Stimulated activated effector memory CD8-positive, alpha-beta T cell treated with anti-CD3 and anti-CD28 coated beads, Interleukin-12 subunit alpha, Interleukin-12 subunit beta, amount 100 ng/mL, for 72 hours (primary cell): ENCODE measurements at places on chromosomes 6 and 20.
A peak's percentile ranks its signal among the peaks of the same experiment; 100 is the strongest.

DNA sequence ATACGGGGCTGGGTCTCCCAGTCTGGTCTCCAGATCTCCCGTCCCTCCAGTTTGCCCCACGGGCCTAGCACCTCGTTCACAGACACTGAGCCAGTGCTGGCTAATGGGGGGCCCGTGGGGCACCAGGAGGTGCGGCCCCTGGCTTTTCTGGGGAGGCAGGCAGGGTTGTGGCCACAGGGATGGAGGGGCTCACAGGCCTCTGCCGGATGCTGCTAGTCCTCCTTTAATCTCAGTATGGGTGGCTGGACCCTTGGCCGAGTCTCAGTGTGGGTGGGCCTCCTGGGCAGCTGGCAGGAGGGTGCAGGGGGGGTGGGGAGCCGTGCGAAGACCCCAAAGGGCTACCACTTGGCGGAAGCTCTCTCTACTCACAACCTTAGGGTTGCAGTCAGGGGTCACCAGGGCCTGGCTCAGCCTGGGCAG lies 1.6 kb upstream of the SOX18 start:
- no peak for DNase-seq

GRCh38 chr6:25442898-25443297 lies 163.7 kb downstream of the CARMIL1 start:
- no peak for DNase-seq

DNA sequence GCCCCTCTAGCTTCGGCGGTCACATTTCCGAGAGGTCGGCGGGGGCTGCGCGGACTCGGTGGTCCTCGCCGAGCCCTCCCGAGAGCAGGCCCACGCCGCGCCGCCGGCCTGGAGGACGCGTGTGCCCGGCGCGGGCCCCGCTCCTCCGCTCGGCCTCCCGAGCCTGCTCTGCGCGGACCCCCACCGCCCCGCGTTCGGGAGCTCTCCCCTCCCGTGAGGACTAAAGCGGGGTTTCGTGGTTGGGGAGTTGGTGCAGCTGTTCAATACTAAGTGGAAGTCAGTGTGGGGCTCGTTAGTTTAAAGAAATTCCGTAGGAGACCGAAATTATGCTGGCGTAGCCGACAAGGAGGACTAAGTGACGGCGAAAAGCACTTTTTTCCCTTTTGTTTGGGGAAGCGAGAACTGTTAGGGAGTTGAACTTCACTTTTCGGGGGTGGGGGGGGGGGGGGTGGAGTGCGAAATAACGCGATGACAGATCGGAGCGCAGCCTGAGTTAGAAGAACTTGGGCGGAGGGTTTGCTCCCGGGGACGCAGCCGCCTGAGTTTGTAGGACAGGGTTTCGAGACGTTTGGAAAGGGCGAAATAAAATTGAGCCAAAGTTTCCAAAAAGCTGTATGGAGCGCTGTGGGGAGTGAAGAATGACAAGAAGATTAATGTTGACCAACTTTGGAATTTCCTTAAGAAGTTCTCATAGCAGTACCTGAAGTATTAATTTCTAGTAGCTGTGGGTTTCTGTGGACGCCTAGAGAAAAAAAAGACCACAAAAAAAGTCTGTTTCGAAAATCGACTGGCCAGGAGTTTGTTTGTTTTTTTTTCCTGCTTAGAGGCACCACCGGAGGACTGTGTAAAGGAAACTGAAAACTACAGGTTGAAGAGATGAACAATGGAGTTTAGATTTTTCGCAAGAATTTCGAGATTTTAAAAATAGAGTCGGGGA lies 1.4 kb downstream of the QKI start:
- DNase-seq = peak; percentile 77

GRCh38 chr6:51552435-51552834 lies 535.0 kb downstream of the PKHD1 start:
- DNase-seq = no peak

DNA sequence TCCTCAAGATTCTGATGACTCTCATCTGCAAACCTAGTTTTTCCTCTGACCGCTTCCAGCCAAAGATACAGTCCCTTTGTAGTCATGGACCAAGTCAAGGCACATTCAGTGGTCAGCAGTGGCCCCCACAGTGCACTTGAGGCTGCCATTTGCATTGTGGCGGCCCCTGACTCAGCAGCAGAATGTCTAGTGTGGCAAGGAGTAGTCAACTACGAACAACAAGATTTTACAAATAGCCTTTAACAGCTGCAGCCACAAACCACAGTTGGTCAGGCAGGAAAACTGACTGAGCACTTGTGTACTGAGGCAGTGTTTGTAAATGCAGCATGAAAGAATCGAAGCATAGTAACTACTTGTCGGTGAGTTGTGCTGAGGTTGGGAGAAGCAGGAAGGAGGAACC lies 49.6 kb downstream of the SLC2A12 start:
- no peak for DNase-seq

DNA sequence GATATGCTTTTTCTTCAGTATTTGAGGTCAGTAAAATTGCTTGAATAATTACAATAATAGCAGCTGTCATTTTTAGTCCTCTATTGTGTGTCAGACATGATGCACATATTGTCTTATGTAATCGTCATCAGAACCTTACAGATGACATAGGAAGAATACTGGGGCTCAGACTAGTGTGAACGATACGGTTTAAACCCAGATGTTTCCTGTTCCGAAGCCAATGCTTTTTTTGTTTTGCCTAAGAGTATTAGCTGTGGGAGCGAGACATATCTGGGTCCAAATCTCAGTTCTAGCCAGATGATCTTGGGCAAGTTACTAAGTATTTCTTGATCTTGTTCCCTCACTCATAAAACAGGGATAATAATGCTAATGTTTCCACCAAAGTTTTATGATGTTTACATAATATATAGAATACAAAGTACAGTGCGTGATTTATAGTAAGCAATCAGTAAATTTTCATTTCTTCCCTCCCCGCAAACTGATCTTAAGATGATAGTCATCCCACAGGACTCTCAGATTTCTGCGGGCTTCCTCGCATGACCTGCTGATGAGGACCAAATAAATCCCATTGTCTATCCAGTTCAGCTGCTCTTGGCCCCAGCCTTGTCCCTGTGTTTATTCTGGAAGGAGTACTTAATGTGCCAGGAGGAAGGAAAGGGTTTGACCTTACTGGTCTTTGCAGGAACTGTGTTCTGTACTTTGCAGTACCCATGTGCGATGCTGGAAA lies 98.2 kb downstream of the CAP2 start:
- DNase-seq = no peak

- DNase-seq = no peak
Observed at GRCh38 chr6:32581315-32582095, 8.1 kb downstream of the HLA-DRB1 start.

- no peak for DNase-seq
Observed at GRCh38 chr6:4788953-4789584, 12.9 kb downstream of the CDYL start.

DNA sequence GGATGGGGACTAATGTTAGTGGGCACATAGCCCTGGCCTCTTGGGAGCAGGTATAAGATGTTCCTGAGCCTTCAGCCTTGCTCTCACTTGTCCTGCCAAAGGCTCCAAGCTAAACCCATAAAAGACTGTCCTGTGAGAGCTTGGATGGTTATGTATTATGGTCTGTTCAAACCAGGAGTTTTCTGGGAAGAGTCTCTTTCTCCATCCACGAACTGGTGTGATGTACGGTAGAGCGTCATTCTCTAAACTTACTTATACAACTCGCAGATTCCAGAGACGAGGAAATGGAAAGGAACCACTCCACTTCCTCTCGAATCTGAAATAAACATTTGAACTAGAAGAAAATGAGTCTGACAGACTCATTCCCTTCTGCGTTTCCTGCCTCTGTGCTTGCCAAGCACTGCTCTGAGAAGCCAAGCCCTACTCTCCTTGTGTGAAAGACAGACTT lies 5.3 kb downstream of the SOBP start:
- DNase-seq = no peak

GRCh38 chr6:148593130-148593812 lies 153.6 kb upstream of the UST start:
- no peak for DNase-seq
